Placental epithelial cell (primary cell): ENCODE measurements at places on chromosomes 6 and 20. TPM values are rescaled to one million over a fixed set of nuclear protein-coding genes. Genes with fewer than 3 reads are reported as not detected.

TRIM15 gene
- not detected in 2 replicates for total RNA-seq

RBPJL gene
- total RNA-seq: not detected in 2 replicates

ALDH5A1 gene
- total RNA-seq: 0.39 and 1.3 TPM in 2 replicates

TMEM170B gene
- total RNA-seq: under 0.01 and 0.22 TPM in 2 replicates

ID1 gene
- total RNA-seq: 2.3 and 2.4 TPM in 2 replicates
